ENCODE measurements at places on chromosomes 11 and 22.

DNA sequence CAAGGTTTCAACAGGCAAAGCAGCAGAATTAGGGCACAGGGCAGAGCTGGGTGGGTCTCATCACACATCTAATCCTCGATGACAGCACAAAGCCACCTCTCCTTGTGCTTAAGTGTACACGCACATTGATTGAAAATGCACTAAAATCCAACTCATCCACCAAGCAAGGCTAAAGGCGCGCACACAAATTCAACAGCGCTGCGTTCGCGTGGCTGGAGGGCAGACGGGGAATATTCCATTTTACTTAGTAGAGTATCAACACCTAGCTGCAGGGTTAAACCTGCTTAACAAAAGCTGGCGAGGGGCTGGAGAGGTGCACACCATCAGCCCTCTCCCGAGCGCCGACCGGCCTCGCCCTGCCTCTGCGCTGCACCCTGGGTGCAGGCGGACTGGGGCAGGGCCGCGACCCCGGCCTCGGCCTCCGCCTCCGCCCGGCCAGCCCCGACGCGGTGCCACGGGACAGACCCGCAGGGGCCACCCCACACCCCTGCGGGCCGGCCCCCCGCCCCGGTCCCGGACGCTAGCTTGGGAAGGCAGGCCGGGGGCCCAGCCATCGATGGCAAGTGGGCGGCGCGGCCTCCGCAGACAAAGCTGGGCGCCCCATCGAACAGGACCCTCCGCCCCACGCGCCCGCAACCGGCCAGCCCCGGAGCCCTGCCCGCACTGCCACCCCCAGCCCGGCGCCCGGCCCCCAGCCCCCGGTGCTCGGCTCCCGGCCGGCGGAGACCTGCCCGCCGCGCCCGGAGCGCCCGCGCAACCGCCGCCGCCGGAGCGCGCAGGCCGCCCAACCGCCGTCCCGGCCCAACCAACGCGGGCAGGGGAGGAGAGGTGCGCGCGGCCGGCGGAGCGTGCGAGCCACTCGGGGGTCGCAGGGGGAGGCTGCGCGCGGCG lies 929 bp downstream of the PRDM10 start:
- DNase-seq: peak; percentile 53

- peak; percentile 40 for DNase-seq
Observed at GRCh38 chr22:48581205-48581766, 1246.4 kb downstream of the BRD1 start.

DNA sequence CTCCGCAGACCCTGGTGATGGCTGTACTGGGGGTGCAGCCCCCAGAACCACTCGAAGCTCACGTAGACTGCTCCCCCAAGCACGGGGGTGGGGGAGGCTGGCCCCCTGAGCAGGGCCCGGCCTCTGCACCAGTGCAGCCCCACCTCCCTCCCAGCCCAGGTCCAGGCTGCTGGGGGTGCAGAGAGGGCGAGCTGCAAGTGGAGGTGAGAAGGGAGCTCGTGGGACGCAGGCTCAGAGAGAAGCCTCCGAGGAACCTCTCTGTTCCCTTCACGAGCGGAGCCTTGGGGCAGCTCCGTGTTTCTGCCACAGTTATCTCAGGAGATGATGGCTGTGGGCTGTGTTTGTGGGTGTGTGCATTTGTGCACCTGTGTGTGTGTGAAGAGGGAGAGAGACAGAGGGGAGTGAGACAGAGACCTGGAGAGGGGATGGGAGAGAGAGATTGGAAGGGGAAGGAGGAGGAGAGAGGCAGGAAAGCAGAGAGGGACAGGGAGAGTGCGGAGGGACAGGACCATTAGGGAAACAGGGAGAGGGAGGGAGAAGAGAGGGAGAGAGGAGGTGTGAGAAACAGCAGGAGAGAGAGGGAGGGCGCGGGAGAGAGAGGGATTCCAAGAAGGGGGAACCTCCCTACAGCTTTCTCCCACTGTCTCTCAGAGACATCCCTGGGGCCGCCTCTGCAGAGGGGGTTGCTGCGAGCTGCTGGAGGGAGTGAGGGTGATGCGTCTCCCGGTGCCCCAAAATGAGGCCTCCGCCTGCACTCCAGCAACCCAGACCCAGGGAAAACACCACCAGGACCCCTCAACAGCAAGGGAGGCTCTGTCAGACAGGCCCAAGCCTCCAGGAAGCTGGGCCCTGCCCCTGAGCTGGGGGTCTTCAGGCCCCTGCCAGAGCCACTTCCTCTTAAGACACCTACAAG lies 1488.6 kb downstream of the BRD1 start:
- DNase-seq: no peak

- peak; percentile 48 for DNase-seq
Observed at GRCh38 chr22:28992565-28993356, 68.9 kb downstream of the C22orf31 start.

- DNase-seq: peak; percentile 90
Observed at GRCh38 chr11:64580412-64580811, 10.6 kb upstream of the SLC22A12 start.

DNA sequence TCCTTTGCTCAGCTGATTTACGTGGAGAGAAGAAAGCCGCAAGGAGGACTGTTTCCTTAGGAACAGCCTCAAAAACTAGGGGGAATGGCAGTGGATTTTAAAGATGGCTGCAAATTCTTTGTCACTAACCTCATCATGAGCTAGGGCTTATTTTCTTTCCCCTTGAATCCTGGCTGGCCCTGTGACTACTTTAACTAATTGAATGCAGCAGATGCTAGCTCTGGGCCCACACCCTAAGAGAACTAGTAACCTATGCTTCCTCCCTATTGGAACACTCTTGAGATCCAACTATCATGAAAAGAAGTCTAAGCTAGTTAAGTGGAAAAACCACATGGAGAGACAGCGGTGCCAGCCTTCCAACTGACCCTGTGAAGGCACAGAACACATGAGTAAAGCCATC lies 421.3 kb upstream of the NARS2 start:
- DNase-seq: no peak

DNA sequence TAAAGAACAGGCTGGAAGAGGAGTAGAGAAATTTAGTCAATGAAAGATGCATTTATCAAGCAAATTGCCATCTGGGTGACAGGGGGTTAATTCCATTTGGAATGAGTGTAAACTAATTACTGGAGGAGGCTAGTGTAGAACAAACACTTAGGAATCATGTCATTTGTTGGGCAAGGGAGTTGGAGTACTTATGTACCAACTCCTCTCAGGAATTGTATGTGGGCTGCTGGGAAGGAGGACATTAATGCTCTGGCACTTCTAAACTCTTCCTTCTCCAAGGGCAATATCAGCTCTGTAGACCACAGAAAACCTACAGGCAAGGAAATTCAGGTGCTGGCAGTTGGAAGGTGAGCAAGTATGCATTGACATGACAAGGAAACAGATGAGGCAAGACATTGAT lies 141.0 kb downstream of the MSANTD4 start:
- DNase-seq: no peak

Measured in muscle of leg (tissue), 16 donors.